ENCODE measurements at places on chromosomes 12 and 14.

DNA sequence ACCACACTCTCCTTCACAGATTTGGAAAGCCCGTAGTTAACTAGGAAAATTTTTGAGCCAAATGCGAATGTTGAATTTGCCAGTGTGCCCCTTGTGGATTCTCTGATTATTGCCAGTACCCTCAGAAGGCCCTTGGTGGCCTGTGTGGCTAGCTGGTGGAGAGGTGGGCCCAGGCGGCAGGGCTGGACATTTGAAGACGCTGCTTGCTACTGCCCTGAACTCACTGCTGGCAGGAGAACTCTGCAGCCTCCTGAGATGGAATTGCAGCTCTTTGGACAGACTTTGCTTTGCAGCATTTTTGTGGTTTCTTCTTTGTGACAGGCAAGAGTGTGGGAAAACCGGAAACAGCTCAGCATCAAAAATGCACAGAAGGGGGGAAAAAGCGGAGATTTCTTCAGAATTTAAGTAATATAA is 97.6 kb downstream of the TGFB3 start:
- DNase-seq = peak; percentile 60

GRCh38 chr12:110149086-110149660 is 25.0 kb downstream of the IFT81 start:
- no peak for DNase-seq

DNA sequence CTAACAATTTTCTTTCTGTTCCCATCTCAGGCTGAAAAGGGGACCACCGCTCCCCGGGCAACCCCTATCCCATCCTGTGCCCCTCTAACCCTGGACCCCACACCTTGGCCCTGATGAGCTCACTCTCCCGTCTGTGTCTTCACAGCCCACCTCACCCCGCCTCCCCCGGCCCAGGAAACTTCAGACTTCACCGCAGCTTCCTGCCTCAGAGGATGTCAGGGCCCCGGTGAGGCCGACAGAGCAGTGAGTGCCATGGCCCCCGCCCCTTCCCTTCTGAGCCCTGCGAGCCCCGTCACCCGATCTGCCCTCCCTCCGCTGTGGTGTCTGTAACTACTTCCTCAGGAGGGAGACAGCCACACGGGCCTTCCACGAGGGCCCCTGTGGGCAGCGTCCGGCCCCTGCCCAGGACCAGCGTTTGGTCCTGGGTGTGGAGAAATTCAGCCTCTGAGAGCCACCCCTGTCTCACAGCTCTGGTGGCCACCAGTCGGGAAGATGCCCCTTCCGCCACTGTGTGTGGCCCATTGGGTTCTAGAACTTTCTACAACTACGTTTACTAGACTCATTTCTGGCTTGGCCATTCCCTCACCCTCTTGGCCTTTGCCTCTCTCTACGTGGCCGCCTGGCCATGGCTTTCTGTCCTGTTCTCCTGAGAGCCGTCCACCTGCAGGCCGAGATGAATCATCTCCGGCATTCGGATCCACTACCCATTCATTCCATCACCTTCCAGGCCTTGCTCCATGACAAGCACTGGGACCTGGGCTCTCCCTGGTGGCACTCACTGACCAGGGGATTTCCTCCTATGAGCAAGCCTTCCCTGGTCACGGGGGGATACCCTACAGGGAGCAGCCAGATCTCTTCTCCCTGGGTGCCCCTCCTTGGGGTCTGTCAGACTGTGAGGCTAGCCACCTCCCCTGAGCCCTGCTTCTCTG is 3.4 kb downstream of the RHOF start:
- DNase-seq = peak; percentile 68

GRCh38 chr14:85528080-85528896 is 1.7 kb upstream of the FLRT2 start:
- peak; percentile 55 for DNase-seq

DNA sequence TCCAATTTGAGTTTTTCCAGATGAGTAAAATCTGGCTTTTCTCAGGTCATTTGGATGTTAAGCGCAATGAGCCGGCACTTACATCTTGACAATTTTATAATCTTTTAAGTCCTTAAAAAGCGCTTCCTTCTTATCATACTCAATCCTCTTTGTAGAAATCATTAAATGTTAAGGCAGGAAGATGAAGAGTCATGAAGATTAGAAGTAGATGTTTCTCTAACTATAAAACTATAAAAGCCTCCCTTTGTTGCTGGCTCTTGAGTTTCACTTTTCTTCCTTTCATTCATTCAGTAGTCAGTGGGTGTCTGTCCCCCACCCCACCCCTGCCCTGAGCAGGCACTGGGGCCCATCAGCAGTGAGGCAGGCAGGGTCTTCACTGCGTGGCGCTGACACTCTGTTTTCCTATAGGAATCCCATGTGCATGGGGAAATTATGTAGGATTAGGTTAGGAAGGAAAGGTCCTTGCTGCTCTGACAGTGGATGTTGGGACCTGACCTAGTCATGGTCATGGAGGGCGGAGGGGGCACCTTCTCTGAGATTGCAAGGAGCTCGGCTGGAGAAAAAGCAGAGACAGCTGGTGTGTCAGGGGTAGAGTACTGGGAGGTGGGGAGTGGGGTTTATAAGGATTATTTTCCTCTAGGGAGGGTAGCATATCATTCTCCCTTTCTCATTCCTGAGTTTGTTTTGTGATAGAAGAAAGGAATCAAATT is 65.8 kb downstream of the CCDC92 start:
- DNase-seq = no peak

GRCh38 chr12:67594888-67595287 is 53.7 kb upstream of the DYRK2 start:
- DNase-seq = no peak

DNA sequence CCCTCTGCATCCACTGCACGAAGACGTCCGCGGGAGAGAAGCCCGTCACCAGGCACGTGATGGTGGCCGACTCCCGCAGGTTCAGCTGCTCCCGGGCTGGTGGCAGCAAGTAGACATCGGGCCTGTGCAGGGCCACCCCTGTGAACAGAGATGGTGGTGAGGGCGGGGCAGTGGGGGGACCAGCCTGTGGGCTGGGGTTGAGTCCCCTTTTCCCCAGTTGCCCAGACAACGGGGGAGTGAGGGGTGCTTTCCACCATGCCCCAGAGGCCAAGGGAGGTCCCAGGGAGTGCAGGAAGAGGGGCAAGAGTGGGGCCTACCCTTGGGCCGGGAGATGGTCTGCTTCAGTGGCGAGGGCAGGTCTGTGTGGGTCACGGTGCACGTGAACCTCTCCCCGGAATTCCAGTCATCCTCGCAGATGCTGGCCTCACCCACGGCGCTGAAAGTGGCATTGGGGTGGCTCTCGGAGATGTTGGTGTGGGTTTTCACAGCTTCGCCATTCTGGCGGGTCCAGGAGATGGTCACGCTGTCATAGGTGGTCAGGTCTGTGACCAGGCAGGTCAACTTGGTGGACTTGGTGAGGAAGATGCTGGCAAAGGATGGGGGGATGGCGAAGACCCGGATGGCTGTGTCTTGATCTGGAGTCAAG is 328.3 kb downstream of the TMEM121 start:
- no peak for DNase-seq

GRCh38 chr14:41362139-41362538 is 244.5 kb upstream of the LRFN5 start:
- DNase-seq = no peak

DNA sequence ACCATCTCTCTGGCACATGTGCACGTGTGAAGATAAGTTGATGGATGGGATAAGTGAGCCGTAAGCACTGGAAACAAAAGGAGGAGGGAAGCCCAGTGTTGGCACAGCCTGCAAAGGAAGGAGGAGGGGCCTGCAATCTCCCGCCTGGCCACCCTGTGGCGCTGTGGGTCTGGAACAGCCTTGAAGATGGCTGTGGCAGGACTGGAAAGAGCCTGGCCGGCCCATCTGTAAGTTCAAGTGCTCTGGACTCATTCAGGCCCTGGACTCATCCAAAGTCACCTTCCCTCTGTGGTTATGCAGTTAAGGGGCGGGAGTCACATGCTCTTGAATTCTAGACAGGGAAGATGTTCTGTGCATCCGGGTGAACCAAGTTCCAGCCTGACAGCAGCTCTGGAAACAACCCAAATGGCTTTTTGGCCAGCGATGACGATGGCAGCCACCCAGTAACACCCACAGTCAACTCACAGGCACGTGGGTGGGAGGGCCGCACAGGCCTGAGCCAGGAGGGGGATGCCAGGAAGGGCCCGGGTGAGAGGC is 50.4 kb downstream of the CHGA start:
- DNase-seq = peak; percentile 29

GRCh38 chr12:93247313-93247991 is 130.3 kb upstream of the NUDT4 start:
- DNase-seq = no peak

GRCh38 chr14:101318271-101318670 is 243.0 kb upstream of the DIO3 start:
- DNase-seq = no peak

DNA sequence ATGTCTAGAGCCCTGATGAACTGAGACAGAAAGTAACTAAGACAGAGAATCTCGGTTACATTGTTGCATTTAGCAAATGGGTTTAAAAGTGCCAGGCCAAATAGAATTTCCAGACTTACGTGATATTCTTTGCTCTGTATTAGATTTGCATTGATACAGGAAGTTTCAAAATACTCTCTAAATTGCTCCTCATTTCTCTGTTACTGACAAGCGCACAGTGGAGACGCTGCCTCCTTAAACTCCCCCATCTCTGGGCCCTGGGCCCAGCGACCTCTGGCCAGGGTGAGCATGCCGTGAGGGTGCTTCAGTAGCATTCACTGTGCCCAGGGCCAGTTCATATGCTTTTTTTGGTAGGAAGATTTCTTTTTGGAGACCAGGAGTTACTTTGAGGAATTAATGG is 22.9 kb upstream of the EVL start:
- DNase-seq = no peak

- DNase-seq = peak; percentile 78
Measured at GRCh38 chr12:119229837-119230236, 51.1 kb downstream of the HSPB8 start.

DNA sequence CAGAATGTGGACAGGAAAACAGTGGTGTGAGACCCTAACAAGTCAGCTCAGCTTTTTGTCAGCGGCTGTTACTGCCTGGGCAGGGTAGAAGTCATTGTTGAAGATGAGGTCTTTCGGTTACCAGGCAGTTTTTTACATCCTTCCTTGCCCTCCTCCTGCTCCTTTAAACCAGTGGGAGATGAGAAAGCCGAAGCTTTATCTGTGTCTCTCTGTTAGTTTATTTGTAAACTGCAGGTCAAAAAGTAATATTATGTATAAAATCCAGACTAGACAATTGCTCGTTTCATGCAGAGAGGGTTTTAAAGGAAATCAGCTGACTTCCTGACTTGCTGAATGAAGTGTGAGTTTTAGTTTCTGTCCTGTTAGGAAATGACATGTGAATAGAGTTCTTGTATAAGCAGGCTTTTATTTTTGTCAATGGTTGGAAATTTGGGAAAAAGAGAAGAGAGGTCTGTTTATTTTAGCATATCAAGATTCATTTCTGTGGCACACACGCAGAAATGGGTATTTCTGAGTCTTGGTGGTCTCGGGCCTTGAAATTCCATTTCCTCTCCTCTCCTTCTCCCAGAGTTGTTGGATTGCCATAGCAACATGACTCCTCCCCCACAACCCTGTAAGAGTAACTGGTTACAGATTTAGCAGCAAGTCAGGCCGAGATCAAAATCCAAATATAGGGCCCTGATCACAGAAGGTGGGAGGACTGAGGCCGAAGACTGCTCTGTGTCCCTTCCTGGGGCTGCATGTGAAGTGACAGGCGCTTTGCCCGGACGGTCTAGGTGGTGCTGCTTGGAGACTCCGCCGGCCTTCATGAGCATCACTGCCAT is 60.8 kb downstream of the SAMD4A start:
- DNase-seq = no peak

- no peak for DNase-seq
Measured at GRCh38 chr12:7948589-7949260, 12.7 kb upstream of the SLC2A3 start.

DNA sequence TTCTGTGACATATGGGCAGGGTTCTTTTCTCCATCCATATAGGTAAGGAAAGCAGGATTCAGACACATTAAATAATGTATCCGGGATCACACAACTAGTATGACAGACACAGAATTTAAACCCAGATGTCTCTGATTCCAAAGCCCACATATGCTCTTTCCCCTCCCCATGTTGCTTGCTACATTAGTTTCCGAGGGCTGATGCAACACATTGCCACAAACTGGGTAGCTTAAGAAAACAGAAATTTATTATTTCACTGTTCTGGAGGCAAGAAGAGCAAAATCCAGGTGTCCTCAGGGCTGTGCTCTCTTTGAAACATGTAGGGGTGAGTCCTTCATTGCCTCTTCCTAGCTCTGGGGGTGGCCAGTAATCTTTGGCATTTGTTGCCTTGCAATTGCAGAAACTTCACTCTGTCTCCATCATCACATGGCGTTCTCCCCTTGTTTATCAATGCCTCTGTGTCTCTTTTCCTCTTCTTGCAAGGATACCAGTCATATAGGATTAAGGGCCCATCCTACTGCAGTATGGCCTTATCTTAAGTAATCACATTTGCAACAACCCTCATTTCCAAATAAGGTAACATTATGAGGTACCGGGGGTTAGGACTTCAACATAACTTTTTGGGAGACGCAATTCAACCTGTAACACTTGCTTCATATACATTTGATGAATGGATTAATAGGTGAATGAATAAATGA is 83.0 kb upstream of the CCND2 start:
- DNase-seq = no peak

DNA sequence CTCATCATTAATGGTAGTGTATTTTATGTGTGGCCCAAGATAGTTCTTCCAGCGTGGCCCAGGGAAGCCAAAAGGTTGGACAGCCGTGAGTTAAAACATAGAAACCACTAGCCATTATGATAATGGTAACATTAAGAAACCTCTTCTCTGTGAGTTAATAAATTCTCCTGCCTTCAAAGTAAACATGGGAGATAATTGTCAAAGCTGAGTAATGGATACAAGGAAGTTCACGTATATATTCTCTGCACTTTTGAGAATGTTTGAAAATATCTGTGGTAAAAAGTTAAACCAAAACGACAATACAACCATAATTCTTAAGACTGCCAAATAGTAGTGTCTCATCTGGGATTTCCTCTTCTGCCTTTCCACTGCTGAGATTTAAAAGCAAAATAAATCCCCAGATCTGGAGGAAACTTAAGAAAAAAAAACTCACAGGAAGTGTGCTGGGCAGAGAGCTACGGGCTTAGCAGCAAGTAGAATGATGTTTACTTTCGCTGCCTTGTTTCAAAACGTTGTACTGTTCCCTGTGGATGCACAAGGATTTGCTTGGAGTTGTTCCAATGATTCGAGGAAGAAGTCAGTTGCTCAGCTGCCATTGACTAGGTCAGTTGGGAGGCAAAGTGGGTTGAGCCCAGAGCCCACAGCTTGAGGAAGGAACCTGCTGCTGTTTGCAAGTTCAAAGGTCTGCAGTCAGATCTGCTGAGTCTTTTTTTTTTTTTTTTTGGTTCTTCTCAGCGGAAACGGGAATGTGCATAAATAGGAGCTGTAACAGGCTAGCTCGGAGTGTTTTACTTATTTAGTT is 1.7 kb downstream of the TPCN1 start:
- DNase-seq = no peak
